Islet precursor cell (in vitro differentiated cells): ENCODE measurements at places on chromosomes 3 and 15.
A peak's percentile ranks its signal among the peaks of the same experiment; 100 is the strongest.

- no peak for DNase-seq
Observed at GRCh38 chr3:142057331-142057725, 92.0 kb downstream of the TFDP2 start.

GRCh38 chr15:40870716-40871115, 3.3 kb downstream of the RHOV start:
- DNase-seq: no peak

DNA sequence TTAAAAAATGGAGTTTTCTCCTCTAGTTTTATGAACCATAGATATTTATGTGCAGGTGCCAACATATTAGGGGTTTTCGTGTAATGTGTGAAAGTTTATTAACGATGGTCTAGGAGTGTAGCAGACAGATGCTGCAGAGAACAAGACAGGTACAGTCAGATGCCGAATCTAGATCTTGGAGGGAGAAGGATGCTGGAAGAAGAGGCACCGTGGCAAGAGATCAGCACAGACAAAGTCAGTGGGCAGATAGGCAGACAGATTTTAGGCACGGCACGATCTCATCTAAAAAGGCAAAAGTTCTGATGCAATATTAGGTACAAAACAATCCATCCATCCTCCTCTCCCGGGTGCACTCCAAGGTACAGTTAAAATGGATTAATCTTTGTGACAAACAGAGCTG, 161.6 kb downstream of the TIGIT start:
- no peak for DNase-seq

GRCh38 chr15:72751751-72752455, 31.7 kb downstream of the ADPGK start:
- DNase-seq: no peak

GRCh38 chr15:90813796-90814190, 54.6 kb upstream of the FURIN start:
- DNase-seq: no peak

DNA sequence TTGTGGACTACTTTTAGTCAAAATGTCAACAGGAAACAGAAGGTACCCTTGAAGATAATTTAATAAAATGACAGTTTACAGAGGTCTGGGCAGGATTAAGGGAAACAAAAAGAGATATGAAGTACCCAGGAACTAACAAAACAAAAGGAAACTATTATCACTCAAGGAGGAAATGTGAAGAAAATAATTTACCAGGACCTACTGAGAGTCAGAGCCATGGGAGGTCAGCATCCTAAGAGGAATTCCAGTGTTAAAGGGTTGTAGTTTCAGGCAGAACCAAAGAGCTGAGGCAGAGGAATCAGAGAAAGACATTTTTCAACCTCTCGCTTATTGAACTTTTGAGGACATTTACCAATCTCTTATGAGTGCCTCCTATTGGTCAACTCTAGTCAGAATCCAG, 408.9 kb upstream of the CBLB start:
- no peak for DNase-seq

DNA sequence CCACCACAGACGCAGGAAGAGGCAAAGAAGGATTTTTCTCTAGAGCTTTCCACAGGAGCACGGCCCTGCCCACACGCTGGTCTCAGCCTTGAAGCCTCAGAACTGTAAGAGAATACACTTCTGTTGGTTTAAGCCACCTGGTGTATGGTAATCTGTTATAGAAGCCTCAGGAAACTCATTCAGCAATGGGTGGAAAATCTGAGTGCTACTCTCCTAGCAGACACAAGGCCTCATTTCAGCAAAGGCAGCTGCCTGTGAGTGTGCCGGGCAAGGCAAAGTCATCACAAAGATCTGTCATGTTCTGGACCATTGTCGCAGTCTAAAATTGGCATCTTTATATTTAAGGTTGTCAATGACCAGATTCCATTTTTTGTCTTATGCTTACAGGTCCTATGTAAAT, 31.0 kb downstream of the ATP10A start:
- DNase-seq: no peak

GRCh38 chr15:100628746-100629145, 26.4 kb downstream of the ASB7 start:
- no peak for DNase-seq

- DNase-seq: no peak
Observed at GRCh38 chr3:153731071-153731470, 390.1 kb upstream of the ARHGEF26 start.

DNA sequence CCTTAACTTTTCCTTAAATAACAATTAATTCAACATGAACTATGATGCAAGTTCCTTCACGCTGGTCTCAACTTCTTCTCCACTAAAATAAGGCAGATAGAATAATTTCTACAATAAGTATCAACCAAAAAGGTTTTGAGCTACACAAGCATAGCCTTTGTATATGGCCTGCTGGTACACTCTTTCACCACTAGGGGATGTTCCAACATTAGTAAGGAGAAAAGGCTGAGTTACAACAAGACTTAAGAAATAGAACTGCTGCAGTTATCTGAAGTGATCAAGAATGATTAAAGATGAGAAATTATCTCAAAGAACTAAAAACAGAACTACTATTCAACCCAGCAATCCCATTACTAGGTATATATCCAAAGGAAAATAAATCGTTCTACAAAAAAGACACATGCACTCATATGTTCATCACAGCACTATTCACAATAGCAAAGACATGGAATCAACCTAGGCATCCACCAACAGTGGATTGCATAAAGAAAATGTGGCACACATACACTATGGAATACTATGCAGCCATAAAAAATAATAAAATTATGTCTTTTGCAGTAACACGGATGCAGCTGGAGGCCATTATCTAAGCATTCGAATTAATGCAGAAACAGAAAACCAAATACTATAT, 14.4 kb downstream of the ATP13A3 start:
- no peak for DNase-seq

- DNase-seq: no peak
Observed at GRCh38 chr3:71573181-71573580, 10.3 kb downstream of the FOXP1 start.

- no peak for DNase-seq
Observed at GRCh38 chr15:94135486-94136147, 95.7 kb upstream of the MCTP2 start.

GRCh38 chr3:127744253-127744815, 71.6 kb downstream of the ABTB1 start:
- no peak for DNase-seq

GRCh38 chr3:147426931-147427330, 17.8 kb downstream of the ZIC1 start:
- no peak for DNase-seq

DNA sequence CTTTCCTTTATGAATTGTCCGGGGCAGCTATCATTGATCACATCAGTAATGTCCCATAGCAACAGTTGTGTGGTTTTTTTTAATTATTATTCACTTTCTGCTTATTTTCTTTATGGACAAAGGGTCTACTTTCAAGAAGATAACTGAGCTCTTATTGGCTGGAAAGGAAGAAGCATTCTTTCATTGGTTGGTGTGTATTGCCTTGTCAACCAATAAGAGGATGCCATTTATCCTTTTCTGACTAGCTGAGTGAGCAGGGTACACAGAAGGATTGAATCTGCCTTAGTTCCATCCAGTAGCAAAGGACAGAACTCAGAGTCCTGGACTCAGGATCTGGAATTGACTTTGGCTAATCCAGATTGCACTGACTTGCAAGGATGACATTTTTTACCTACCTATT, 13.2 kb upstream of the AEN start:
- DNase-seq: no peak

DNA sequence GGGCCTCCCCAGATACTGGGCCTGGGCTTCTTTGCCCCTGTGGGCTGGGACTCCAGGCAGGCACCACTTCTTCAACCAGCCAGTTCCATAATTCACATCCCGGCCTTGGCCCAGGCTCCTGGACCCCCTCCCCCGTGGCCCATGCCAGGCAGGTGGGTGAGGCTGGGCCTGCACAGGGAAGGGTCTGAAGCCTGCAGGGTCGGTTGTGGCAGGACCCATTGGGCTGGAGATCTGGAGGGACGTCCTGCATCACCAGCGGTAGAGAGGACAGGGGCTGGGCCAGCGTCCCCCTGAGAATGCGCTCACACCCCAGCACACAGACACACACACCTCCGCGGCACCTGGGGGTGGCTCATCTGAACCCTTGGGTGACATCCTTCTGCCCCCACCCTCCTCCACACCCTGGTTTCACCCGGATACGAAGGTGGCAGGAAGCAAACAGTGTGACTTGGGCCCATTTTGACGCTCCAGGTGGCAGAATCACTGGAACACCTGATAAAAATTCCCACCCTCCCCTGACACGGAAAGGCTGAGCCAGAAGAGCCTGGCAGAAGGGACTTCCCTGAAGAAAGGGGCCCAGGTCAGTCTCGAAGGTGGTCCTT, 15.4 kb downstream of the ZDHHC19 start:
- DNase-seq: no peak

DNA sequence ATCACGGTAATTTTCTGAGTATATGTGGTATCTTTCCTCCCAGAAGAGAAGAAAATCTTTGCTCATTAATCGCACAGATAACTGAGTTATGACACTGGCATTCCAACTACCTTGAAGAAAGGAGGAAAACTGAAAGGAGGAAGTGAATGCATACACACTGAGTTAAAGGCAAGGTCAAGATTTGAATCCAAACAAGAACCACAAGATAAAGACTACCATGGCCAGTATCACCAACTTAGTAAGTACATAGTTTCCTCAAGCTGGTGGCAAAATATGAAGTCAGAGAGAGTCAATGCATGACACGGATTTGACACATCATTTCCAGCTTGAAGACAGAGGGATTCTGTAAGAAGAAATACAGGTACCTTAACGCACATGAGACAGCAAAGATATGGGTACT, 287.5 kb downstream of the ULK4 start:
- DNase-seq: no peak

GRCh38 chr3:29284497-29284896, 3.6 kb downstream of the RBMS3 start:
- no peak for DNase-seq

DNA sequence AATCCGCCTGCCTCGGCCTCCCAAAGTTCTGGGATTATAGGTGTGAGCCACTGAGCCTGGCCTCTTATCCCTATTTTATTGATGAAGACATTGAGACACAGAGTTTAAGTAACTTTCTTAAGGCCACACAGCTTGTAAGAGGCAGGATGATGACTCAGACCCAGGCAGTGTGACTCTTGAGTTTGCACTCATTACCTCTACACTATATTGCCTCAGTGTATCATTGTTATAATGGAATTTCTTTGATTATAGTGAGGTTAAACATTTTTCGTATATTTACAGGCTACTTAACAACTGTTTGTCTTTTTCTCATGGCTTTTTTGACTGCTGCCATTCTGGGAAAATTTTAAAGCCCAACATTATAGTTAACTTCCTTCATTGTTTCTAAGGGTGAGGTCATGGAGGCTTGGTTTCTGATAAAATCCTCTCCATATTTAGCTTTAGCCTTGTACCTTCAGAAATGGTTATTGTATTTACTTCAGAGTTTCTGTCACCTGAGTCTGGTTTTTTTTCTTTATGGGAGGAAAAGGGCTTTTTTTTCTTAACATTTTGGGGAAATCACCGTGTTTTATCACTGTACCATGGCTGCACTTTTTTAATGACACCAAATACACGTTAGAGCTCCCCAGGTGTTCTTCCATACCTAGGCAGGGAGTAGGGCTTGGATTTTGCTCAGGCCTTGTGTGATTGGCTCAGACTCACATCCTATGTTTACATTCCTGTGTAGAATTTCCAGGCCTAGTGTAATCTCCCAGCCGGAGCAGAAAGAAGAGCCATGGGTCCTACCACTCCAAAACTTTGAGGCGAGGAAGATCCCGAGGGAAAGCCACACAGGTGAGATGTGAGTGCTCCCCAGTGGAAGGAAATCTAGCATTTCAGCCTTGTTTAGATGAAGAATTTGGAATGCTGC, 6.3 kb downstream of the ZNF774 start:
- no peak for DNase-seq

GRCh38 chr3:190556351-190556750, 42.5 kb downstream of the IL1RAP start:
- no peak for DNase-seq

- no peak for DNase-seq
Observed at GRCh38 chr15:86644339-86644738, 564.7 kb downstream of the AGBL1 start.

DNA sequence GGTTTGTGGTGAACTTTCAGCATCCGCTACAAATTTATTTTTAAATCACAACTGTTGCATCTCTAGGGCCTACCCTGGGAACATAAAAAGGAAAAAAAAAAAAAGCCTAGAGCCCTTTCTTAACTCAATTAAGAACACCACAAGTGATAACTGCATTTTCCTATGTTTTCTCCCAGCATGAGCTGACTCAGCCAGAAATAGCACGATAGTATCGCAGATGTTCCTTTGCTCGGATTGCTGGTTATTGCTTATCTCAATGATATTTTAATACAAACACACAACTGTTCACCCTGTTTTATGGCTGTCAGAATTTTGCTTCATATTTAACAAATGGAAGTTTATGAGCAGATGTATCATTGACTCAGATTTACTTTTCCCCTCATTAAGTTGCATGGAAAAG, 251.8 kb upstream of the SUCLG2 start:
- DNase-seq: no peak

- DNase-seq: peak; percentile 71
Observed at GRCh38 chr3:71930056-71930991, 145.4 kb upstream of the PROK2 start.

DNA sequence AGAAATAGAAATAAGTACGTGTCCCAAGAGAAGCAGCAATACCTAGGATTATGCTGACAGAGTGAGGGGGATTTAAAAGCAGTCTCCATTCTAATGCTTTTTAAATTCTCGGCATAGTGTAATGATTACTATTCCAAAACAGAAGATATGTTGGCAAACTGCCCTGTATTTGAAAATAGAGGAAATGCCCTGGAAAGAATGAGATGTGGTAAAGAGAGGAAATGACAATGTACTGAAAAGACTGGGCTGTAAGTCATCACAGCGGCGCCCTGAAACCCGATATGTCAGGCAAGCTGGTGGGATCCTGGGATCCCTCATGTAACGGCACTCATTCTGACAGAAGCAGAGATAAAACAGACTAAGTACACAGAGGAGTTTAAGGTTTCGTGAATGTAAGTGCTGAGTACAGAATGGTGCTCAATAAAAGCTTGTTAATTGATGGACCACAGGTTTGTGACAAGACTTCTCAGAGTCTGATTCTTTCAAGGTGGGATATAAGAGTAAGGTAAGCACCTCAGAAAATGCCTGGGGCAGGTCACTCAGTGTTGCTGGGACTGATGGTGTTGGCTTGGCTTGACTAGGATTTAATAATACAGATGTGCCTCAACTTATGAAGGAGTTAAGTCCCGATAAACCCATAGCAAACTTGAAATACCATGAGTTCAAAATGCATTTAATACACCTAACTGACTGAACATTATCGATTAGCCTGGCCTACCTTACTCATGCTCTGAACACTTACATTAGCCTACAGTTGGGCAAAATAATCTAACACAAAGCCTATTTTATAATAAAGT, 91.4 kb downstream of the NFKBIZ start:
- peak; percentile 93 for DNase-seq
